AG04450 (cell line): ENCODE measurements at places on chromosomes 1 and 21.

- DNase-seq = no peak
Observed at GRCh38 chr1:26025517-26025916, 3.9 kb downstream of the EXTL1 start.

DNA sequence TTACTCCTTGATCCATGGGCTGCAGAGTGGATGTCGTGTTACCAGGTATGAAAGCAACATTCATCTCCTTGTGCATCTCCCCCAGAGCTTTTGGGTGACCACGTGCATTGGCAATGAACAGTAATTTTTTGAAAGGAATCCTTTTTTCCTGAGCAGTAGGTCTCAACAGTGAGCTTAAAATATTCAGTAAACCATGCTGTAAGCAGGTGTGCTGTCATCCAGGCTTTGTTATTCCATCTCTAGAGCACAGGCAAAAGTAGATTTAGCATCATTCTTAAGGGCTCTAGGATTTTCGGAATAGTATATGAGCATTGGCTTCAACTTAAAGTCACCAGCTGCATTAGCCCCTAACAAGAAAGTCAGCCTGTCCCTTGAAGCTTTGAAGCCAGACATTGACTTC lies 27.3 kb downstream of the AGPAT3 start:
- DNase-seq = no peak

DNA sequence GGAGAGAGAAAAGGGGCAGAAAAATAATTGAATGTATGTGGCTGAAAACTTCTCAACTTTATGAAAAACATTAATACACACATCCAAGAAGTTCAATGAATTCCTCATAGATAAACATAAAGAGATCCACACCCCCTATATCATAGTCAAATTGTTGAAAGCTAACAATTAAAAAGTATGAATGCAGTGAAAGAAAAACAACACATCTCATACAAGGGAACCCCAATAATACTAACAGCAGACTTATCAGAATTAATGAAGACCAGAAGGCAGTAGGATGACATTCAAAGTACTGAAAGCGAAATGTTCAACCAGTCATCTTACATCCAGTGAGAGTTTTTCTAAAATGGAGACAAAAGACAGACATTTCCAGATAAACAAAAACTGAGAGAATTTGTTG lies 134.4 kb downstream of the FMN2 start:
- no peak for DNase-seq

DNA sequence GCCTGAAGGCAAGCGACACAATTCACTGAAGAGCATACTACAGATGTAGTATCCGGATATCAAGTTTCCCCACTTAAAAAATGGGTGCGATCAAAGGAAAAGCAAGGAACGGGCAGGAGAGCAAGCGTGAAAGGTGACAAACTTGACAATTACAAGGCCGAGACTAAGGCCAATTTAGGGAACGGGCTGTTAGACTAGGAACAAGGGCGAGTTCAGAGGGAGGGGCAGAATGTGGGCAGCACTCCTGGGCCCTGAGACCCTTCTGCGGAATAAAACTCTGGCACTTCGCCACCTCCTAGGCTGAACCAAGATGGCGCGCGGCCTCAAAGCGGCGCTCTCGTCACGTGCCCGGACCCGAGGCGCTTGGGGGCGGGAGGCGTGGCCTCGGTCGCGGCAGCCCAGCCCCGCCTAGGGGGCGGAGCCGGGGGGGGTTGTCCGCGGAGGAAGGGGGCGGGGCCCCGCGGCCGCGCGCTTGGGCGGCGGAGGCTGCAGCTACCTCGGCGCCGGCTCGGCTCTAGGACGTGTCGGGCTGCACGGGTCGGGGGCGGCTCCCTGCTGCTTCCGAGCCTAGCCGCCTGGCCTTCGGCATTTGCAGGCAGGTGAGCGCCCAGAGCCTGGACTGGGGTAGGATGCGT lies at the start of gene PPFIA4:
TSS of gene PPFIA4 (plus strand) at position 461 of the 635 bp plus-strand sequence. CDS start 12,518 bp downstream, outside the sequence.
- peak; percentile 58 for DNase-seq

- DNase-seq = no peak
Observed at GRCh38 chr1:53539226-53539625, 80.0 kb downstream of the DMRTB1 start.

GRCh38 chr1:57464756-57465155 lies 40.9 kb upstream of the DAB1 start:
- DNase-seq = no peak

DNA sequence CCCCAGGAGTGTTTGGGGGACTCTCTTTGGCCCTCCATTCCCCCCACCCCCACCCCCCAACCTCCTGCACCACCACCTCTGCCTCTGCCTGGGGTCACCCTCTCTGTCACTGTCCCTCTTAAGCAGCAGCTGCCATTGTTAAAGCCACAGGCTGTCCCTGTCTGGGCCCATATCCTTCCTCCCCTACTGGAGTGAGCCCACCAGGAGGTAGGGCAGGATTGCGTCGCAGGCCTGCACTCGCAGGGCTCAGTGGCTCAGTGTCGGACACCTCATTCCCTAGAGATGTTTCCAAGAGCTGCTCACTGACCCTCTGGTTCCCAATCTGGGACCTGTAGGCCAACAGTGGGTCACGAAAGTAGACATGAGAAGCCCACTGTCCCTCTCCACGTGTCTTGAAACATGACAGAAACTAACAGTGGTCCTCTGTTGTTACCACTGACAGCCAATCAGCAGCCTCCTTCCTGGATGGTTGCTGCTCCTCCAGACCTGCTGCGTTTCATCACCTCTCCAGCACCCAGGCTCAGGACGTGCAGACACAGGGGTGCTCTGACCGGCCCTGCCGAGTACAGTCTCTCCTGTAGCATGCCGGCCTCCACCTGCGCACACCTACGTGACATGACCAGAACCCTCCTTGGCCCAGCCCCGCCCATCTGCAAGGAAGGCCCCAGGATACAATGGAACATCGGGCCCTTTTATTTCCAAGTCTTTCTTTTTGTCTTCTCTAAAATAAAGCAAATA lies 7.7 kb downstream of the PRDM15 start:
- no peak for DNase-seq

DNA sequence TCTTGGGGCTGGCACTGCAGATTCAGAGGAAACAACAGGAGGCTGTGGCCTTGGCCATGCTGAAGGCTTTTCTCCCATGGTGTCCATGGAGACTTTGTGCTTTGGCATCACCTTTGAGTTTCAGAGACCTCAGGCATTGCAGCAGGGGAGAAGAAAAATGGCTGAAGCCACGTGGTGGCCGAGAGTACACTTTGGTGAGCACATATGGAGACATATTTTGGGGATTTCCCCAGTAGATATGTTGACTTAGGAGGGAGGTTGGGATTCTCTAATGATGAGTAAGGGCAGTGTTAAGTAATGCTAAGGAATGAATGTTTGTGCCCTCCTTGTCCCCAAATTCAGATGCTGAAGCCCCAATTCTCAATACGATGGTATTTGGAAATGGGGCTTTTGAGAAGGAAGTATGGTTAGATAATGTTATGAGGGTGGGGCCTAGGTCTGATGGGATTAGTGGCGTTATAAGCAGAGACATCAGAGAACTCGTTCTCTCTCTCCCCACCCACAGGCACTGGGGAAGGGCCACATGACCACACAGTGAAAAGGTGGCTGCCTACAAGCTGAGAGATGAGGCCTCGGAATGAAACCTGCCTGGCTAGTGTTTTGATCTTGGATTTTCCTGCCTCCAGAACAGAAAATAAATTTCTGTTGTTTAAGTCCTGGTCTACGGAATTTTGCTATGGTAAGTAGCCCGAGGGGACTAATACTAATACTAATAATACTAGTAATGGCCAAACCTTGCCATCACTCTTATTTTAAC lies 98.6 kb downstream of the TBX19 start:
- DNase-seq = no peak

- no peak for DNase-seq
Observed at GRCh38 chr21:30257773-30258172, 25.0 kb downstream of the KRTAP24-1 start.

- peak; percentile 43 for DNase-seq
Observed at GRCh38 chr1:155913969-155914757, 3.0 kb upstream of the RIT1 start.

- DNase-seq = no peak
Observed at GRCh38 chr1:185317886-185318310, 855 bp upstream of the IVNS1ABP start.

DNA sequence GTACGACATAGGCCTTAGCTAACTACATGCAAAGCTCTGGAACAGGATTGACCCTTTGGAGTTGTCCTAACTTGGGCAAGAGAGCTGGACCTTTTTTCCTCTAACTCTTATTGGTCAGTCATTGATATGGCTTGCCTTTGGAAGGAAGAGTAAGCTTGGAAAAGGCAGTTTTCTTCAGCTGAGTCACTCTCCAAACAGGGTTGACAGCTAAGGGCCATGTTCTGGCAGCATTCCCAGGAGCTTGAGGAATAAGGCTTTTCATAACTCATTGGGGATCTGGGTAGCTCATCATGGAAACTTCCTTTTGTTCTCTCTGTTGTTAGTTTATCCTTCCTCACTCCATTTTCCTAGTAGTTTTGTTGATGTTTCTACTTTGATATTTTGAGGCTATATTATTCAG lies 14.5 kb upstream of the ERRFI1 start:
- DNase-seq = peak; percentile 95

DNA sequence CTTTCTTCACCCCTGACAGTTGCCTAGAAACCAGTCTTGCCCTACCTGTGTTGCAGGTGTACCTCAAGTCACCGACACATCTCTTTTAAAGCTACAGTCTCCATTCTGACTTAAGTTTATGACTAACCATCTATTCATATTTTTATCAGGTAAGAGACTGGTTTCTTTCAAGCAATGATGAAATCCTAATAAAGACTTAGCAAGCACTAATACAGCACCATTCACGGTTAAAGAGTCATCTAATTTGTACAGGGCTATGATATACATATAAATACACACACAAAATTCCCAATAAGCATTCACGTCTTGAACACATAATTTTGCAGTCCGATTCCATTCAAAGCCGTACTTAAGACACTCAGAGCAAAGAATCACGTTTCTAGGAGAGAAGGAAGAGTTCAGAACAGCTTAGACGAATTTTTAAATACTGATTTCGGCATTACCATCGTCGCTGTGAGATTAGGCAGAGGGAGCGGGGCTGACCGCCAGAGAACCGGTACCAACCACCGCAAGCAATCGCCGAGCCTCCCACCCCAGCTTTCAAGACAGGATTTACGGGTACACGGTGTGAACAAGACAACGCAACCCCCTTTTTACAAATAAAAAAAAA lies 943 bp downstream of the ERRFI1 start:
- DNase-seq = no peak

- no peak for DNase-seq
Observed at GRCh38 chr1:155207806-155208540, at the start of gene THBS3. THBS3 (minus strand) TSS chr1:155207897; CDS start chr1:155207876, 21 bp downstream.

DNA sequence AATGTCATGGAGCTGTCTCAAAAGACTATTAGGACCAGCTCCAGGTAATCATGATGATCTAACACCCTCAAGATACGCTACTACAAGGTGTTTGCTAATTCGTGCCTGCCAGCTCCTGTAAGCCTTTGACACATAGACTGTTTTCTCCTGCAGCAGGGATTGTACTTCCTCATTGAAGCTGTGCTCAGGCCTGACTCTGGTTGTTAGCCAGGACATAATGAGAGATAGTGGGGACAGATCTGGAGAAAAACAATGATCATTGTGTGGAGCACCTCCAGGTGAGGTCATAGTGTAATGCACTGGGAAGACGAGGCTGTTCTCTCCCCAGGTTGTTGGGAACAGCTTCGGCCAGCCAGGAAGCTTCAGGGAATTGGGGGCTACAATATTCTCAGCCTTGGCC lies 94.6 kb downstream of the SETD4 start:
- DNase-seq = no peak

- no peak for DNase-seq
Observed at GRCh38 chr1:243980471-243980870, 70.6 kb upstream of the ZBTB18 start.

DNA sequence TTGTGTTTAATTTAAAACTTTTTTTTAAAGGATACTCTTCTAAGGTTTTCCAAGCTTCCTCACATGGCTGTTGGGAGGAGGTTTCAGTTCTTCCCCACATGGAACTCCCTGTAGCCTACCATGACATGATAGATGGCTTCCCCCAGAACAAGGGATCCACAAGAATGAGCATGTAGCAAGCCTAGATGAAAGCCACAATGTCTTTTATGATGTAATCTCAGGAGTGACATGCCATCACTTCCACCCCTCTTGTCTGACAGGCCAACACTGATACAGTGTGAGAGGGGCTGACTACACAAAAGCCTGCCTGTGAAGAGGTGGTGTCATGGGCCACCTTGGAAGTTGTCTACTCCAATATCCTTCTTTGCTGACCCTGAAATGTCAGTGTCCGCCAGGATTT lies 32.0 kb downstream of the CD34 start:
- no peak for DNase-seq

GRCh38 chr1:33255347-33256220 lies 708 bp upstream of the ZNF362 start:
- DNase-seq = no peak

GRCh38 chr1:172874950-172875349 lies 175.8 kb downstream of the TNFSF18 start:
- DNase-seq = no peak

DNA sequence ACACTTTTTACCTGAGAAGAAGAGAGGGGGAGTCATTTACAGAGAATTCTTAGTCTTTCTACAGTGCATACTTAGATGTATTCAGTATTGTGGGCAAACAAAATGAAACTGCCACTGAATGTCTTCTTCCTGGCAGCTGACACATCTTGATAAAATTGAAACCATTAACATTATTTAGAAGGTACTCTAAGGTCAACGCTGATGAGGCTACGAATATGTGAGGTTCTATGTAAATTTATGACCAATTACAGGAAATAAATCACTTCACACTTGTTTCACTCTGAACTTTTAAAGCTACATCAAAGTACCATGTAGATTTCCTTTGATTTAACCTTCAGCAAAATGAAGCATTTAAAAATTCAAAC lies 51.3 kb upstream of the GFI1 start:
- no peak for DNase-seq

DNA sequence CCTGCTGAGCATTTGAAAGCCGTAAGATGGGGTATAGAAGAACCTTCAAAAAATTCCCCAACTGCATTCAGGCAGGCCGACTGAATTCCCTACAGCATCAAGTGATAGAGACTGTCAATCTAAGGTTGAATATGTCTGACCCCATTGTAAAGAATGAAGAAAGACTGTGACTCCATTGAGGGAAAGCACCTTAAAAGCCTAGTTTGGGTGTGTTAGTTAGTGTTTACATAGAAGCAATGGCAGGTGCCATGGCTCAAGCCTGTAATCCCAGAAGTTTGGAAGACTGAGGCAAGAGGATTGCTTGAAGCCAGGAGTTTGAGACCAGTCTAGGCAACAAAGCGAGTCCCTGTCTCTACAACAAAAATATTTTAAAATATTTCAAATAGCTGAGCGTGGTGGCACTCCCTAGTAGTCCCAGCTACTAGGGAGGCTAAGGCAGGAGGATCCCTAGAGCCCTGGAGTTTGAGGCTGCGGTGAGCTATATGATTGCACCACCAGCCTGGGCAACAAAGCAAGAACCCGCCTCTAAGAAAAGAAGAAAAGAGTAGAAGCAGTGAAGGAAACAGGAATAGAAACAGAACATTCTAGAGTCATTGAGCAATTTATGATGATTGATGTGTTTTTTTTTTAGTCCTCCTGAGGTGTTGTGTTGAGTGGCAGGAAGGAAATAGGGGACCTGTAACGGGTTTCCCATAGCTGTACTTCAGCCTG lies 15.4 kb downstream of the POLR3GL start:
- DNase-seq = no peak
